ENCODE measurements at places on chromosomes 2 and 18.

DNA sequence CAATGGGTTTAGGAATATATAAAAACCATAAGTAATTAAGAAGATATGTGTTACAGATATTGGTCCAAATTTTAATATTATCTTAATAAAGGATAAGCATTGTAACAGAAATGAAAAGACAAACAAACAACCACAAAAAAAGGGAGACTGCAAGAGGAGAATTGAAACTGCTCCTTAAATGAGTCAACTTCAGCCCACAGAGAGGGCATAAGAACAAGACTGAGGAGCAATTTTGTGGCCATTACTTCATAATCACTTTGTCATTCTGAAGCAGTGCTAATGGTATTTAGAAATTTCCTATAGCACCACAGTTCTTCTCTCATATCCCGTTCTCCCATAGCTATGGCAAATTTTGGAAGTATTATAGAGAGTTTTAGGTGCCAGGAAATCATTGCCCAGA, 193.2 kb upstream of the HNMT start:
- DNase-seq: no peak

GRCh38 chr2:11200651-11201050, 45.4 kb downstream of the SLC66A3 start:
- DNase-seq: no peak

DNA sequence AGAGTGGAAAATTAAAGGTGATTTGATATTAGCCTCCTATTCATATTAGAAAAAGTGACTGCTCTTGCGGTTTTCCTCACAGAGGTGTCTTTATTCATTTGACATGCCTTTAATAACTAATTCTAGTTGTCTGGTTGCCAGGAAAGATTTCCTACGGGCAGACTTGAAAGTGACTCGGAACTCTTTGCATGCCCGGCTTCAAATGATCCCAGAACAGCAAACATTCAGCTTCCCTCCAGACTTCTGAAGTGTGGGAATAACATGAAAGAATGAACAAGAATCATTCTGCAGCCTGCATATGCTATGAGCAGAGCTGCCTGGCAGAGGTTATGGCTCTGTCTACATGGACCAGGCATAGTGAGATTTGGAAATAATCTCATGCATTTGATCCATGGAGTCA, 89.6 kb upstream of the PKDCC start:
- DNase-seq: no peak

- DNase-seq: no peak
These were observed 140.9 kb downstream of the TFCP2L1 start for GRCh38 chr2:121144111-121144510.

DNA sequence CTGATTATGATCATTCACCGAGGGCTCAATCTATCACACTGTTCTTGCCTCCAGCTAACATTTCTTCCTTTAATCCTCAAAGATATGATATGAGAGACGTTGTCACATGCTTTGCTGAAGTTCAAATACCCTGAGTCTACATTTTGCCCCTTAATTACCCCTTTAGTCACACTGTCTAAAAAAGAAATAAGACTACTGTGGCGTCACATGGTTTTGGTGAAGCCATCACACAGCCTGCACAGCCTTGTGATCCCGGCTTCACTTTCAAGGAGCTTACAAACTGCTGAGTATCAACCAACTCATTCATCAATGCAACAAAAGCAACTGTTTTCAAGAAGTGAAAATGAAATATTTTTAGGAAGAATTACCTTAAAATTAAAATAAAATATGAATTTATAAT, 31.9 kb upstream of the SOCS6 start:
- no peak for DNase-seq

- DNase-seq: no peak
These were observed 338.0 kb downstream of the TNS1 start for GRCh38 chr2:217664761-217665160.

GRCh38 chr18:54116541-54117257, 107.8 kb downstream of the MBD2 start:
- no peak for DNase-seq

GRCh38 chr2:236879416-236879963, 206.2 kb upstream of the COPS8 start:
- no peak for DNase-seq

GRCh38 chr18:40469316-40469715, 1485.7 kb upstream of the PIK3C3 start:
- DNase-seq: no peak

DNA sequence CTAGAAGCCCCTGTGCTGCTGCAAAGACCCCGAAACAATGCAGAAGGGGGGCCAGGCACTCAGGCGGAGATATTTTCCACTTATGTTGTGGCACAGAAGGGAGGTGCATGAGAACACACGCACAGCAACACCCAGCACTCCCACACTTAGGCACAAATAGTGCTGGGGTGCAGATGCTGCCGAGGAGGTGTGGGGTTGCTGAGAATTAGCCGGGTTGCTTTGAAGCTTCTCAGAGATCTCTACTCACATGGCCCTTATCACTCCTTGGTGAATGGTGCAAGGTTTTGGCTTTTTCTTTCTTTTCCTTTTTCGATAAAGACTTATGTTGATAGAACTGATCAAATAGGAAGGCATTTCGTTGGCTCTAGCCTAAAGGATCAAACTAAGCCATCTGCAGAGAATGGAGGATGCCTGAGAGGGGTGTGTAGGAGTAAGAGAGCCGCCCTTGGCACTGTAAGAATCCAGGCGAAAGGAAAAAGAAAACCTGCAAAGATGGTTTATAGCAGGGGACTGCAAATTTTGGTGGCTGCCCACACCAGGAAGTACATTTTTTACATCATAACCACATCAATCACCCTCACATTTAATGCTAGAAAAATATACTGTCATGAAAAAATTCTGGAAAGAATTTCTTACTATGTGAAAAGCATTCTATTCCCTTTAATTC, 27.9 kb upstream of the FHL2 start:
- no peak for DNase-seq

GRCh38 chr2:88919087-88919738, 227.7 kb downstream of the RPIA start:
- no peak for DNase-seq

GRCh38 chr2:49309461-49309860, 155.1 kb upstream of the FSHR start:
- DNase-seq: no peak

GRCh38 chr2:29139152-29139551, 23.9 kb downstream of the CLIP4 start:
- no peak for DNase-seq

GRCh38 chr18:6547476-6547875, 132.8 kb upstream of the L3MBTL4 start:
- DNase-seq: no peak

GRCh38 chr2:71687412-71687811, 234.1 kb downstream of the DYSF start:
- no peak for DNase-seq

GRCh38 chr2:64649013-64649484, 4.7 kb downstream of the SERTAD2 start:
- no peak for DNase-seq

GRCh38 chr18:75923169-75923568, 495.7 kb upstream of the SMIM21 start:
- DNase-seq: no peak

- no peak for DNase-seq
These were observed 35.8 kb downstream of the SH3RF3 start for GRCh38 chr2:109164739-109165221.

DNA sequence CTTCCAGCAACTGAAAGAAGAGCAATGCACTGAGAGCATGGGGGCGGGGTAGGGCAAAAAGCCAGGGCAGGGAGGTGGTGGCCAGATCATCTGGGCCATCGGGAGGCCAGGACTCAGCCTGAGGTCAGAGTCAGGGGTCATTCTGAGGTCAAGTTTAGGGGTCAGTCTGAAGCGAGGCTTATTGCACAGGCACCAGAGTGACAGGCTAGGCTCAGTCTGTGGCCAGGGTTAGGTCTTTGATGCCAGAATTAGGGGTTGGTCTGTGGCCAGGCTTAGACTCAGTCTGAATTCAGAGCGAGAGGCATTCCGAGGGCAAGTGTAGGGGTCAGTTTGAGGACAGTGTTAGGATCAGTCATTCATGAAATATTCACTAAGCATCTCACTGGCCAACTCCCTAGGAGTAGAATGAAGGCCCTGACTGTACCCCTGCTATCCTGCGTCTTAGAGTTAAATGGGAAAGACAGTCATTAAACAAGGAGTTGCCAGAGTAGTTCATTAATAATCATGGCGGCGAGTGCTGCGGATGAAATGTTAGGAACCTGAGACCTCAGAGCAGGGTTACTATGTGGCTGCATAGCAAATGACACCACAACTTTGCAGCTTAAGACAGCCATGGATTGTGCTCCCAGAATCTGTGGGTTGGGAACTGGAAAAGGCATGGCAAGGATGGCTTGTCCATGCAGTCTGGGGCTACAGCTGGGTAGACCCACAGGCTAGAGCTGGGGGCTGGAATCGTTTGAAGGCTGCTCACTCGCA, 198.7 kb downstream of the CYP26B1 start:
- DNase-seq: no peak

DNA sequence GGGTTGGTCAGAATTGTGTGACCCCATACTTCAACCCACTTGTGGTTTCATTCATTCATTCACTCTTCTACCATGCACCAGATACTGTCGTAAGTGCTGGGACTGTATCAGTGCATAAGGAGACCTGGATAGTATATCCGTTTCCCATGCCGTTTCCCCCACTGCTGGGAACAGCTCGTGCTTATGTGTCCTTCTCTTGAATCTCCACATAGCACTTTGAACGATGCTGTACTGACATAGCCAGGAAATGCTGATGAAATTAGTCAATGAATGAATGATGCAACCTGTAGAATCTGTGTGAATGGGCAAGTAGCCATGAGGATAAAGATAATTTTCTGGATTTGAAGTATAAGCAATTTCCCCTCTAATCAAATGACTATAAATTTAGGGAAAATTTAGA, 276.1 kb downstream of the BCL2 start:
- no peak for DNase-seq

- DNase-seq: no peak
These were observed 64.8 kb downstream of the TNS1 start for GRCh38 chr2:217938036-217938435.

DNA sequence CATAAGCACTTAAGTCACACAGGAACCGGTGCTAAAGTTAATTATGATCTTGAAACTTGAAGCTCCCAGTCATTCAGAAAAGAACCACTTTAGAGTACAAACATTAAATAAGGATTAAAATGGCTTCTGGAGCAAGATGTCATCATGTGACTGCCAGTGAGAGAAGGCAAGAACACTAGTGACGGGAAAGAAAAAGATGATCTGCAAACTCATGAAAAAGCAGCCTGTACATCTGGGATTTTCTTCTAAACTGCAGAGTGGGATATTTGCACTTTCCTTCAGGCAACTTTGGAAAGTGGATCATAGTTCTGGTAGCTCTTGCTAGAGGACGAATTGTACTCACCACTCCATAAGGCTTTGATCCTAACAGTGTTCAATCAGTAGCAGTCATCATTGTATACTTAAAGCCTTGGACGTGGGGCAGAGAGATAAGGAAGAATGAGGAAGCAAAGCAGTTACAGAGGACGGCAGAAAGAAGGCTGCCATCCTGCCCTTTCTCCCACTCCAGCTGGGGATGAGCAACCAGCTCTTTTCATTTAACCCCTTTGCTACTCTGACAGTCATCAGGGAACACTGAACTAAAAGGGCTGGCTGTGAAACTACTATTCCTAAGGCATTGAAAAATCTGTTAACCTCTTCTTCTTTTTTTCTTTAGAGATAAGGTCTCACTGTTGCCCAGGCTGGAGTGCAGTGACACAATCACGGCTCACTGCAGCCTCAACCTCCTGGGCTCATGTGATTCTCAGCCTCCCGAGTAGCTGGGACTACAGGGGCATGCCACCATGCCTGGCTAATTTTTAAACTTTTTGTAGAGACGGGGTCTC, 18.1 kb downstream of the ABHD3 start:
- DNase-seq: no peak

DNA sequence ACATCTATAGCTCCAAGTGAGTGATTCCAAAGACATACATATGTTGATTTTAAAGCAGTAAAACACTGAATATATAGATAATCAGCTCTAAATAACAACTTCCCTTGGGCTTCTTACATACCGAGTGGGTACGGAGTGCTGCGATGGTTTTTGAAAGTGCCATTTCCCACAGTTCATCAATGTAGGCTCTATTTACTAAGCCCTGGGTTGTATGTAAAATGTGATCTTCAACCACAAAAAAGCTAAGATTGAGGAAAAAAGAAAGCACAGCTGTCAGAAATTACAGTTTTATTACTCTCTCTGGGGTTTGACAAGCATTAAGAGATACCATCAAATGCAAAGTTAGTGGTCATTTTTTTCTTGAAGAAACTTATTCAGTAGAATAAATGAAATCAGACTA, 312.8 kb downstream of the EXOC6B start:
- DNase-seq: no peak

DNA sequence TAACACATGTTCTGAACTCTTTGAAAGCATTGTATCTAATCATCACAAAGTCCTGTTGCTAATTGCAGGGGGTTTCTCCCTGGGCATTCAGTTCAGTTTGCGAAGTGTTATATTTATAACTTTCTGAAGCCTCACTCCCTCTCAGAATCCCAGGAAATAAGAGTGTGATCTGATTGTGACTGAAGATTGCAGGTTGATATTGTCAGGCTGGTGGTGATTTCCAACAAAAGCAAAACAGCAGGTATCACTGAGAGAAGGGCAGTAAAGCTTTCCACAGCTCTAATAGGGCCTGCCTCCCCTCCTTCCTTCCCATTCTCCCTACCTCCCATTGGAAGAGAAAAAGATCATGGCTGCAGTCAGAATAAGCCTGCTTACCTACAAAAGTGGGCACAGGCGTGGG, 466.7 kb upstream of the FSHR start:
- no peak for DNase-seq

DNA sequence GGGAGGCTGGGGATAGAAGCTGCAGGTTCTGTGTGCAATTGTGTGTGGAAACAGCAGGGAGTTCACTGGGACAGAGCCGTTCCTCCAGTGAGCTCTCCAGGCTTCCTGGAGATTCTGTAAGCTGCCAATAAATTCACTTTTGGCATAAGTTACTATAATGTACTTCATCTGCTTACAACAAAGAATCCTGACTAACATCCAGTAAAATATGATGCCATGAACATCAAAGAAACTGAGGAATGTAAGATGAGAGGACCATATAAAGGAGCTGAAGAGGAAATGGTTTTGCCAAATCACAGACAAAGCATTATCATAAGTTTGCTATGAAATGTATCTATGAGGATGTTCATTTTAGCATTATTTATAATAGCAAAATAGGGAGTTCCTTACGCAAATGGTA, 175.3 kb downstream of the KCNE4 start:
- DNase-seq: no peak

DNA sequence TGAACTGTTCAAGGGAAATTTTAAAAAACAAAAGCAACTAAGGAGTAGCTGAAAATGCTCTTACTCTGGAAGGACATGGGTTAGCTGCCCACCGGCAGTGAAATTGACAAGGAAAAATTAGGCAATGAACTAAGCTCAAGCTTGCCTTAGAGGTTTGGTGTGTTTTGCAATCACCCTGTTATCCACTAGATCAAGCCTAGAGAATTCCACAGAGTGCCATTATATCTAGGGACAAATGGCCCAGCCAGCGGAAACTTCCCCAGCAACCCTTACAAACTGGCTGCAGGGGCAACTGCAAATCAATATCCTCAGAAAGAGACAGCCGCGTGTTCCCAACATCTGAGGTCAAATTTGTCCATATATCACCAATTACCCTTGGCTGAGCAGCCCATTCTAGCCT, 258.2 kb downstream of the SP3 start:
- DNase-seq: no peak

Measured in activated CD8-positive, alpha-beta memory T cell treated with anti-CD3 and anti-CD28 coated beads for 1 hour (primary cell).